ENCODE measurements at places on chromosomes 11 and 22.

DNA sequence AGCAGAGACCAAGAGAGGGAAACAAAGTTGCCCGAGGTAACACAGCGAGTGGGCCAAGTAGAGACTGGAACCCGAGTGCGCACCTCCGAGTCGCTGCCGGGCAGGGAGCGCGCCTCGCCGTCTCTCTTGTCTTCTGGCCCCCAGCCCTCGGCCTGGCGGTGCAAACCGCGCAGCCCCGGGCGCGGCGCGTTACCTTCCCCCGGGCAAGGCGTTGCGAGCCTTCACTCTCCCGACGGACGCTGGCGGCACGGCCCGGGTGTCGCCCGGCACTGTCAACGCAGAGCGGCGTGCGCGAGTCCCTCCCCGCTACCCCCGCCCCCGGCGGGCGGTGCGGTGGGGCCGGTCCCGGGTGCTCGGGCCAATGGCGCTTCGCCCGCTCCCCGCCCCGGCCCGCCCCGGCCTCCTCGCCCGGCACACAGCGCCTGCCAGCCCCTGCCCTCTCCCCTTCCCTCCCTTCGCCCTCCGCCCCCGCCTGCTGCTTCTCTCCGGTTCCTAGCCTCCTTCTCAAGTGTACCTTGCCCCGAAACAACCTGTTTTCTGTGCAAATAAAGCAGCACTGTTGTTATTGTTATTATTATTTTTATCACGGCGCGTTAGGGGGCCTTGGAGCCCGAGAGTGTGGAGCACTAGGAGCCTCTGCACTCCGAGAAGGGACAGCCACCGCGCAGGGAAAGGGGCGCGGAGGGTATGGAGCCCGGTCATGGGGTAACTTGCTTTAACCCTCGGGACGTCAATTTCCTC lies at the start of gene SYTL2:
Gene SYTL2 (minus strand): TSS at position 271 of the 741 bp plus-strand sequence. CDS start 53,416 bp downstream, outside the sequence.
- peak; percentile 28 for DNase-seq

GRCh38 chr22:36740716-36741115 lies 35.2 kb downstream of the IFT27 start:
- no peak for DNase-seq

GRCh38 chr11:32137263-32137662 lies 46.4 kb downstream of the RCN1 start:
- peak; percentile 87 for DNase-seq

DNA sequence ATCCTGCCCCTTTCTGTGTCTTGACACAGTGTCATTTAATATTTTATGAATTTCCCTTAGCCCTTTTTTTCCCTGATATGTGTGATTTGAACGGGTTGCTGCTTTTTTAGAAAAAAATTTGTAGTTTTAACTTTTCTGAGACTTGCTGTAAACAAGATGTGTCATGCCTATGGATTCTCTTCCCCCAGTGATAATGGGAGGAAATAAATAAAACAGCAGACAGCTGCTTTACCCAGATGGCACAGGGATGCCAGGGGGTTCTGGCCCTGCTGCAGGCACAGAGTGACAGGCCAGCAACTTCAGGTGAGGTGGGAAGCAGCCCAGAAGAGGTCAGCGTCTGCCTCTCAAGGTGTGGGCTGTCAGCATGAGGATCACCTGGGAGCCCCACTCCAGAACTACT lies 266.9 kb downstream of the KIRREL3 start:
- no peak for DNase-seq

GRCh38 chr11:66321606-66322005 lies 4.8 kb upstream of the CD248 start:
- no peak for DNase-seq

Data from amniotic stem cell (primary cell).